ENCODE measurements at places on chromosomes 3 and 15. TPM values are rescaled to one million over a fixed set of nuclear protein-coding genes. Genes with fewer than 3 reads are reported as not detected.

Gene OR5K2
- total RNA-seq, result not detected

Gene CEMIP
- total RNA-seq, result not detected

Gene CKMT1A
- not detected for total RNA-seq

Gene AGBL1
- not detected for total RNA-seq

Gene ANXA2
- 289 TPM for total RNA-seq

Gene BDH1
- 114 TPM for total RNA-seq

Gene MYZAP
- 0.45 TPM for total RNA-seq

Gene MOBP
- not detected for total RNA-seq

Gene NDUFB4
- total RNA-seq, result 111 TPM

Gene KLHL6
- 53.4 TPM for total RNA-seq

Gene TTC21A
- total RNA-seq, result 2.7 TPM

Gene TPRG1
- total RNA-seq, result 0.24 TPM

Gene CLSTN2
- not detected for total RNA-seq

Gene SYNPR
- not detected for total RNA-seq

Gene BLM
- 33.6 TPM for total RNA-seq

Gene GOLGA8S
- total RNA-seq, result 0.07 TPM

Gene CYP8B1
- not detected for total RNA-seq

Gene CCR3
- 0.19 TPM for total RNA-seq

Gene WDR73
- total RNA-seq, result 21.7 TPM

Gene DGKG
- total RNA-seq, result 0.10 TPM

Gene IL5RA
- not detected for total RNA-seq

Gene ANKDD1A
- 6.7 TPM for total RNA-seq

Gene PRR20G
- total RNA-seq, result not detected

Gene ACAD9
- 49.9 TPM for total RNA-seq

Gene CEP63
- total RNA-seq, result 25.6 TPM

Gene WNT5A
- total RNA-seq, result not detected

Gene CIP2A
- 41.4 TPM for total RNA-seq

Gene PIGZ
- total RNA-seq, result 2.3 TPM

Gene ARPP21
- not detected for total RNA-seq

Gene LRRN1
- 1.9 TPM for total RNA-seq

Gene LARP6
- total RNA-seq, result not detected

Gene ALCAM
- 7.2 TPM for total RNA-seq

Gene RPL29
- total RNA-seq, result 1,569 TPM
